Stimulated activated naive CD8-positive, alpha-beta T cell treated with anti-CD3 and anti-CD28 coated beads, Interleukin-15, amount 100 ng/mL, for 72 hours (primary cell): ENCODE measurements at places on chromosomes 16 and 17.

DNA sequence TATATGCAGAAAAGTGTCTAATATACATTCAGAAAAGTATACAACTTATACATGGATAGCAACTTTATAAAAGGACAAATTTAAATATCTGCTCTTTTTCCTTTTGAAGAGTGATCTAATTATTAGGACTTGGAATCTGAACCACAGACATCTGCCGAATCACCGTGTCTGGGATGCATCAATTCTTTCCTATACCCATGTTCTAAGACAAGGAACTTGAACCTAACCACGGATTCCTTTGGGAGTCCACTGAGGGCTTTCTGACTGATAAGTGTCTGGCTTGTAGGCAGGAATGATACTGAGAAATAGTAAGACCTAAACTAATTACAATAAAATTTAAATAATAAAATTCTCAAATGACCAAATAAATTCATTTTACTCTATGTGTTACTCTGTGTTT is 54.2 kb downstream of the NDEL1 start:
- no peak for DNase-seq

DNA sequence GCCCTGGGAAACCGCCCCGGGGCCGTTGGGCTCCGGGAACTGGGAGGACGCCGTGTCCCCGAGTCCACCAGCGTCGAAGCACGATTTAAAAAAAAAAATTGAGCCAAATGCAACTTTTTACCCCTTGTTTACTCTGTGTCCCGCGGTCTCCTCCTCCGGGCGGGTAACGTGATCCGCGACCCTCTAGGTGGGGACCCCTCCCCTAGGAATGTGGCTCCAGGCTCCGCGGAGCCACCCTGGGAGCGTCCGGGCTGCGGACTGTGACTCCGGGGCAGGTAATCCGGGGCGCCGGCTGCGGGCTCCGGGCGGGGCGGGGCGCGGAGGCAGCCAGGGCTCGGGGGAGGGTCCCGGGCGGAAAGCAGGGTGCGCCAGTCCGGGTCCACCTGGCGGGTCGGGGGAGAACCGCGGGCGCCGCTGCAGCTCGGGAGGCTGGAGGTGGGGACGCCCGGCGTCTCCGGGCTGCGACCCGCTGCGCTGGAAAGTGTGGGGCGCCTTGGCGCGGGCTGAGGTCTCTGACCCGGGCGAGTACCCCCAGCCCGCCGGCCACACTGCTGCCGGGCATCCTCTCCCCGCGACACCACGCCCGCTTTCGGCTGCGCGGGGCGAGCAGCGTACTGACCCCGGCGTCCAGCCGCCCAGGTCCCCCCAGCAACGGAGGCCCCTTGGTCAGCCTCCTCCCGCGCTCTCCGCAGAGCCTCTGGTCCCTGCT is 852 bp upstream of the HELZ start:
- DNase-seq = peak; percentile 48

DNA sequence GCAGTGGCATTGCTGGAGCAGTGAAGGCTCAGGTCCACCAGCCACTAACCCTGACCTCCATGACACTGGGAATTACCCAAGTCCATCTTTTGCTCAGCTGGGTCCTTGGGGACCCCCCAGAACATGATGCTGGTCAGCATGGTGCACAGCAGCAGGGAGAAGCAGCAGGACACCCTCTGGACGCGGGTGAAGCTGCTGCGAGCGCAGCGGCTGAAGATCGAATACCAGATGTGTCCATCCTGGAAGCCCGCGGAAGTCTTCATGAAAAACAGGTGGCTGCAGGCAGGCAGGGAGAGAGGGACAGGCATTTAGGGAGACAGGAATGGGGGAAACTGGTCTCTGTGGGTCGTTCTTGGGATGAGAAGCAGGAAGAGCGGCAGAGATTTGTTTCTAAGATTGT is 53.4 kb upstream of the GCSH start:
- no peak for DNase-seq

DNA sequence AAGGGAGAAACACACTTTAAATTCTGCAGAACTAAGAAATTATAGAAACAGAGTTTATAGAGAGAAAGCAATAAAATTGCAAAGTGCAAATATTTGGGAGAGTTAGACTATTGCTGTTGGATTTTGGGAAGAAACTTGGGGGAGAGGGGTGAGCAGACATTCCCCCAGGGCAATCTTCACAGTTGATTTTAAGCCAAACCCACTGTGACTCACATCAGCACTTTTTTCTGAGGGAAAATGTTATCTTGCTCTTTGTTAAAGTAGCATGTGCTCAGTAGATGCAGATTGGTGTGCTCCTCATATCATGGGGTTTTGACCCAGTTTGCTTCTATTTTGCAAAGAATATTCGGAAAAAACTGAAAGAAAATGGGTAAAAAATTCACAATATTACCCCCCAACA is 367.6 kb downstream of the CDH11 start:
- no peak for DNase-seq

- no peak for DNase-seq
These were observed 47.2 kb downstream of the PDPK1 start for GRCh38 chr16:2584729-2585650.

DNA sequence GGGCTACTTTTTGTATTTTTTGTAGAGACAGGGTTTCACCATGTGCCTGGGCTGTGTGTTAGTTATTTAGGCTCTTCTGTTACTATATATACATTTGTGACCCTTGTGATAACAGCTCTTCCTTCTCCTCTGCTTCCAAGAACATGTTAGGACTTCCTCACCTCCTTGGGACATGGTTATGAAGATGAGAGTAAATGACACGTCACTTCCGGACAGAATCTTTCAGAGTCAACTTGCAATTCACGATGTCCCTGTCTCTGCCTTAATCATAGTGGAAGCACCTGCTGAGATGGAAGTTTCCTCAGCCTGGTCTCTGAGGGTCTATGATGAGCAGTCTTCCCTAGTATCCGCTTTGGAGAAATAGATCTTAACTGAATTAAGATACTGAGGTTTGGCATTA is 42.9 kb downstream of the CCDC42 start:
- DNase-seq = no peak

GRCh38 chr16:3059723-3060242 is 5.7 kb upstream of the IL32 start:
- DNase-seq = no peak

GRCh38 chr17:81821603-81822311 is 11.3 kb downstream of the MCRIP1 start:
- DNase-seq = no peak

- no peak for DNase-seq
These were observed 15.1 kb upstream of the RASD1 start for GRCh38 chr17:17511293-17511741.

- no peak for DNase-seq
These were observed 16.0 kb upstream of the CDRT4 start for GRCh38 chr17:15483431-15483830.

- no peak for DNase-seq
These were observed 62.7 kb downstream of the ZNF423 start for GRCh38 chr16:49793244-49793643.

DNA sequence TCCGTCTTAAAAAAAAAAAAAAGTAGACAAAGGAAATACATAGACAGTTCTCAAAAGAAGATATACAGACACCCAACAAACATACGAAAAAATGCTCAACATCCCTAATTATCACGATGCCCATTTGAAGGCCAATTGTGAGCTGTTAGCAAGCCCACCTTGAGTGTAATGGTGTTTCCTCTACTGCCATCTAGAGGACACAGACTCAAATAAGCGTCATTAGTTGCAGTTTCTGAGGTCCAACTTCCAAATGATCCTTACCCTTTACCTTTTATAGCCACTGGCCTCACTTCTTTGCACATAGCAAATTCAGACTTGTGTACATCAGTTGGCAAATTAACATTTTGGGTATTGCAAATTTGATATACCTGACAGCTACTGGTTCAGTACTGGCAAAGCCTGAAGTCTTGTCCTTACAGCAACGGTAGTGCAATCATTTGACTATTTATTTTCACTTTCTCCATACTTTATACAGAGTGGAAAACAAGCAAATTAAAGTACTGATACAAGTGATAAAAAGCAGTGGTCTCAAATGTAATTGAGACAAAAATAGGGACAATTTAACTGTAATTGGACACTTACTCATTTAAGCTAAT is 536.3 kb upstream of the EEF2KMT start:
- no peak for DNase-seq

- DNase-seq = no peak
These were observed 23.5 kb downstream of the TUBG1 start for GRCh38 chr17:42632949-42633444.
